ENCODE measurements at places on chromosomes 11 and 22. TPM values are rescaled to one million over a fixed set of nuclear protein-coding genes. Genes with fewer than 3 reads are reported as not detected.

The XKR3 gene
- total RNA-seq, result 0.24 TPM

The SEPTIN3 gene
- total RNA-seq, result 2.9 TPM

The BTBD18 gene
- total RNA-seq, result 1.1 TPM

The CTSF gene
- 6.7 TPM for total RNA-seq

The MS4A3 gene
- 0.33 TPM for total RNA-seq

The ACRV1 gene
- total RNA-seq, result 0.52 TPM

The DDX6 gene
- total RNA-seq, result 137 TPM

The FIBIN gene
- total RNA-seq, result 0.79 TPM

The PGR gene
- total RNA-seq, result 0.52 TPM

The KRTAP5-10 gene
- total RNA-seq, result 0.66 TPM

The SYT8 gene
- 1.3 TPM for total RNA-seq

The TMEM218 gene
- 29.7 TPM for total RNA-seq

The TPH1 gene
- 0.15 TPM for total RNA-seq

The RTN4RL2 gene
- total RNA-seq, result 5.9 TPM

The SART1 gene
- 26.6 TPM for total RNA-seq

The KLHDC7B gene
- 0.93 TPM for total RNA-seq

Measured in motor neuron (in vitro differentiated cells).